ENCODE measurements at places on chromosomes 5 and 9.

- DNase-seq, result no peak
Measured at GRCh38 chr5:145324101-145324500, 511.0 kb downstream of the PRELID2 start.

DNA sequence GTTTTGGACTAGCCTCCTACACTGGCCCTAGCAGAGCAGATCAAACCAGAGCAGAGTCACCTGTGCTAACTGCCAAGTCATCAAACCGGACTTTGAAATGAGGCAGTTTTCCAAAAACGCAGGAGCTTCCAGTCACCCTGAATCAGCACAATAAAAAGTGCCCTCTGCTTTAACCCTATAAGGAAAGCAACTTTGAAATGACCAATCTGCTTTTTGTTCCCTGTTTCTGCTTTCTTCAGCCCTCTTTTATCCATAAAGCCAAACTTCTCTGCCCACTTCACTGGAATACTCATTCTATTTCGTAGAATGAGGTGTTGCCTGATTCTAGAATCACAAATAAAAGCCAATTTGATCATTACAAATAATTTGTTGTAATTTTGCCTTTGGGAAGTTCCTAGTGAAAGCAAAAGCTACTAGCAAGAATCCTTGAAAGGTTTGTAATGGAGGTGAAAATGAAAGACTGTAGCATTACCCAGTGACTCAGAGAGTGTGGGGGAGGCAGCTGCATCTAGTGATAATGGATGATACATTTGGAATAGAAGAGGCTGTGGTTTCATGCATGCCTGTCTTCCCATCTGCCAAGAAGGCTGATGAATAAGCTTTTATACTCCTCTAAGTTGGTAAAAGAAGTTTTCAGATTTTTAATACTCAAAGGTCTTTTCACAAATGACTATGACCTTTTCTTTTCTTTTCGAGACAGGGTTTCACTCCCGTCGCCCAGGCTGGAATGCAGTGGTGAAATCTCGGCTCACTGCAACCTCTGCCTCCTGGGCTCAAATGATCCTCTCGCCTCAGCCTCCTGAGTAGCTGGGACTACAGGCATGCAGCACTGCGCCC, 14.9 kb downstream of the SPAAR start:
- peak; percentile 82 for DNase-seq

DNA sequence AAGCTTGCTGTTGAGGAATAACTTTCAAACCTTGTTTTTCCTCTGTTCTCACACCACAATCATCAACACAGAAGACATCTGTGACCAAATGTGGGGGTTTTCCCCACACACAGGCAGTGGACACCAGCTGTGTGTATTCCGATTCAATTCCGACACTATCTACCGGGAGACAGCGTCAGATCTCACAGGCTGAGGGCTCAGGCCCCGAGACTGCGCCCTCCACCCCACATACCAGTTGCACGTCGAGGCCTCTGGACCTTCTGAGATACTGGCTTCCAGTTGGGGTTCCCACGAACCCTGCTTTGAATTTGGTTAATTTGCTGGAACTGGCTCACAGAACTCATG, 41.3 kb downstream of the STK10 start:
- no peak for DNase-seq

DNA sequence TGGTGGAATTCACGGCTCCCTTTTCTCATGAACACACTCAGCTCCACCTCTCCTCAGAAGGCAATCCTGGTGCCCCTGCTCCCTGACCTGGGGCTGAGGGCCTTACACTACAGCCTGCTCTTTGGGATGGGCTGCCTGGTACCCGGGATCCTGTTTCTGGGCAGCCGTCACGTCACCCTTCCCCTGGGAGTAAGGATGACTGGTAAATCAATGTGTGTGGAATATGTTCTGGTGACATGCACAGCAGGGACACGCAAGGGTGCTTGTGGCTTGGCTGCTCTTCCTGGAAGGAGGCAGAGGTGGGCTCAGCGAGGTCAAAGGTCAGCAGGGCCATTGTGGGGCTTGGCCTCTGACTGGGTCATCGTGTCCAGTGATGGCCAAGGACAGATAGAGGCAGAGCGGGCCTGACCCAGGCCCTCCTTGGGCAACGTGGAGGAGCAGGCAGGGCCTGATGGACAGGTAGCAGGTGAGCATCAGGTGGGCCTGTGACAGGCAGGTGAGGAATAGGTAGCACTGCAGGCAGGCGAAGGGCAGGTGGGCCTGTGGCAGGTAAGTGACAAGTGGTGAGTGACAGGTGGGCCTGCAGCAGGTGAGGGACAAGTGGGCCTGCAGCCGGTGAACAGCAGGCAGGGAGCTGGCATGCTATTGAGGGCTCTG, 399.4 kb upstream of the IRX4 start:
- DNase-seq, result no peak

DNA sequence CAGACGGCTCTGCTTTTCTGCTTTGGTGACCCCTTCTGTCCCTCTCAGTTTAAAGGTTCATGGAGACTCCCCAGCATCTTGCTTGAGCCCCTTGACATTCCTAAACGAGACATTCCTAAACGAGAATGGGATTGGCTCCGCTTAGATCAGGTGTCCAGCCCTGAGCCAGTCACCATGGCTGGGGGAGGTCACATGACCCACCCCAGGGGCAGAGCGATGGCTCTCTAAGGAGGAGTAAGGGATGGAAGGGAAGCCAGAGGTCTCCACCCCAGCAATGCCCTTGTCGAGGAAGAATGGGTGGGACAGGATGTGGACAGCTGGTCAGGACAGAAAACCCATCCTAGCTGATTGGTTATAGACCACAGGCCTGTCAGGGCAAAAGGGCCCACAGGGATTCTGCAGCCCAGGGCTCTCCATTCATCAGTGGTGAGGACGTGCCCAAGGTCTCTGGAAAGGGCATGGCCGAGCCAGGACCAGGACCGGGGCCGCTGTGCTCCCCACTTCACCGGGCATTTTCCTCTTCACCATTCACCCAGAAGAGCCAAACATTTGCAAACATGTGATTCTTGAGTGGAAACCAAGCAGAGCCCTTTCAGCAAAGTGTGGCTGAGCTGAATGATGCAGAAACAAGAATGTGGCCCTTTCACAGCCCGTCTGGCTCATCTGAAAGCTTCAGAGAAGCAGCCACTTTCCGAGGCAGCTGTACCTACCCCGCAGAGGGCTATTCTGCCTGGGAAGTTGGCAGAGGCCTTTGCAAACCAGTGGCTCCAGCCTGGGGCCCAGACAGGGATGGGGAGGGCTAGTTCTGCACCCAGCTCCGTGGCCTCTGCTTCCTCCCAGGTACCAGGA, 19.8 kb upstream of the AIF1L start:
- no peak for DNase-seq

DNA sequence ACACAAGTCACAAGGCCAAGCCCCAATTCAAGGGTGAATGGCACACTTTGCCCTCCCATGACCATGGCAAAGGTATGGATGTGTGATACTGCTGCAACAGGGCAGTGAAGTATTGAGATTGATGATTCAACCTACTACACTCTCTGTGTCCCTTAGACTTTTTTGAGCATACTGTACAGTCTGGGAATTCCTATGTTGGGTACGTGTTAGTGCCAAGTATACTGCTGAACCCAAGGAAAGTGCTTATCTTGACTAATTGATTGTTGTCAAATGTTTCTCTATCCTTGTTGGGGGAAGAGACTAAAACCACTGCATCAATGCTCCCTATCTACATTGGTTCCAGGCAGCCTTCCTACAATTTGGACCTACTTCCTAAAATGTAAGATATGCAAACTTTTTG, 93.7 kb downstream of the NDFIP1 start:
- DNase-seq, result no peak

- DNase-seq, result no peak
Measured at GRCh38 chr5:60887096-60887495, 43.0 kb upstream of the ELOVL7 start.

GRCh38 chr5:53895091-53895683, 334.7 kb downstream of the NDUFS4 start:
- no peak for DNase-seq

Measured in BJ (cell line).